Tongue (tissue), 3 donors: ENCODE measurements at places on chromosomes 6 and 20. TPM values are rescaled to one million over a fixed set of nuclear protein-coding genes. Genes with fewer than 3 reads are reported as not detected.

RIPPLY2 gene
- not detected for total RNA-seq

FOXF2 gene
- total RNA-seq, result 15.4 TPM

HTR1B gene
- not detected for total RNA-seq

NKX2-4 gene
- not detected for total RNA-seq

ZC3H12D gene
- total RNA-seq, result 0.72 TPM

RHAG gene
- 3.0 TPM for total RNA-seq

HLA-DQA1 gene
- total RNA-seq, result not detected

NRN1 gene
- total RNA-seq, result 12.3 TPM

NHSL1 gene
- total RNA-seq, result 17.3 TPM
